ENCODE measurements at places on chromosomes 2 and 18.

GRCh38 chr2:142791335-142791734, 86.1 kb upstream of the KYNU start:
- peak; percentile 54 for DNase-seq

DNA sequence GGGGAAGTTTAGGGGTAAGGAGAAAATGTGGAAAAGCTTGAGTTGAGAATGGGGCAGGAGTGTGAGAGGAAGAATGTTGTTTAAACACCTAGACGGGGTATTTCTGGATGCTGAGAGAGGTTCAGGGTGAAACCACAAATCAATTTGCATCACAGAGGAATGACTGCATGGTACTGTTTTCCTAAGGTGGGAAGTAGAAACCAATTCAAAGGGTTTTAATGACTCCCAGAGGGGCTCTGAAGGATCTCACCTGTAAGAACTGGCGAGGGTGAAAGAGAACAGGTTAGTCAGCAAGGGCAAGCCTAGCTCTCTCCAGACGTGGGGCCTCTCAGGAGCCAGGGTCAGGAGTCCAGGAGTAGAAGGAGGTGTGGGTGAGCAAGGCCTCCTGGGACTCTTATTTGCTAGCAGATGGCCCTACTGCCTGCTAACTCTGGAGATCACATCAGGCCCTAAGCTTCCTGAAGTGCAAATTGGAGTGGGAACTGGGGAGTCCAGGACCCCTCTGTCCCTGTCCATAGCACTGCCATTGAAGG, 133.0 kb upstream of the CELF4 start:
- no peak for DNase-seq

- DNase-seq, result no peak
These were observed 33.1 kb downstream of the CHN1 start for GRCh38 chr2:174971868-174972781.

DNA sequence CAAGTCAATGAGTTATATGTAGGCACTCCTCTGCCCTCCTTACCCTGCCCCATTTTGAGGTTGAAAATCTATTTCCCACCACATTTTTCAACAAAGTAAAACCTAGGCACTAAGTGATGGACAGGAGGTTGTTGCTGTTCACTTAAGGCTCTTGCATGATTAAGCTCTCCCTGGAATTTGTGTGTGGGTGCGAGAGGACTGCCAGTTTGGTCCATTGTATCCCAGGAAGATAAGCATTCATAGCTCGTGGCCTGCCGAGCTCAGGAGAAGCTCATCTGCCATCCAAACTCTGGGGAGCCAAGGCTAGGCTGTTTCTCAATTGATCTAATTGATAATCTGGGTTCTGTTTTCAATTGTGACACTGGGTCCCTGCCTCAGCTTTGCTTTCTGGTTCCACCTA, 4.7 kb upstream of the MAP4K4 start:
- no peak for DNase-seq

Measured in suppressor macrophage (primary cell).